ENCODE measurements at places on chromosomes 2 and 18. TPM values are rescaled to one million over a fixed set of nuclear protein-coding genes. Genes with fewer than 3 reads are reported as not detected.

Gene RAMP1
- total RNA-seq: not detected

Gene OR6B2
- total RNA-seq: not detected

Gene LRRTM1
- not detected for total RNA-seq

Gene KLHL14
- total RNA-seq: not detected

Gene HOXD13
- 0.19 TPM for total RNA-seq

Gene ANKRD53
- total RNA-seq: 0.28 TPM

Gene UGT1A3
- total RNA-seq: not detected

Gene AP1S3
- 38.7 TPM for total RNA-seq

Gene TFPI
- total RNA-seq: 60.9 TPM

Gene GAREM2
- 6.4 TPM for total RNA-seq

Gene CNGA3
- total RNA-seq: 0.09 TPM
